ENCODE measurements at places on chromosomes 5 and 9.

DNA sequence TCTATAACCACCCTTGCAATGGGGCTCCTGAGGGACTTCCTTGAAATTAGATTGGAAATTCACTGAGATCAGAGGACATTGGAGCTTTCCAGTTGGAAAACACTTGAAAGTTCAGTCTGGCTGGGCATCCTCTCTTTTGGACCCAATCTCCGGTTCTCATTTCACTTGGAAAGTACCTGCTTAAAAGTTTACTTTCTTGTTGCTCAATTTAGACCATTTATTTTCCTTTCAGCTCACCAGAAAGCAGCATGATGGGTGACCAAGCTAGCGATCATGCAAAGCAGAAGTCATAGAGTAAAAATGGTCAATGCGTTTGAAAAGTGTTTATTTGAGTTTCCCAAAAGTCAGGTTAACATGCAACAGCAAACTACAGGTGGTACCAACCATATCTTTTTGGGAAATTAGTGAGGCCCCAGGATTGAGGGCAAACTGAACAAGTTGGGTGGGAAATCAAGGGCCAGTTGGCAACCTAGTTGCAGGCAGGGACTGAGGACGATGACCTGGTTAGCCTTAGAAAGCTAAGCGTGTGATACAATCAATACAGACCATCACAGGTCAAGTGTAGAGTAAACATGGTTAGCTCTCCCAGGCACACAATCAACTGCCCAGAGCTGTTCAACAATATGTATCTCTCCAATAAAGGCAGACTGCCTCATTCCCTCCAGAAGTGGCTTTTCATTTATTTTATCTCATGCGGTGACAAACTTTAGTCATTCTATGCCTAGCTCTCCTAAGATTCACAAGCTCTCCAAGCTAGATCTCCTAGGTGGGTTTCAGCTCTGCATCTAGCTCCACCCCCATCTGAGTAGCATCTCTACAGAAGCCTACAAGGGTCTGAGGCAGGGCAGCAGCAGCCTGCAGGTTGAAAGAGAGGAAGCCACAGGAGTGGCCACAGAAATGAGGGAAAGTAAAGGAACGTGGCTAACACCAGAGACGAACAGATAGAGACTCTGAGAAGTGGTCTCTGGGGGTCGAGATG, 136.9 kb downstream of the UGCG start:
- DNase-seq, result no peak

DNA sequence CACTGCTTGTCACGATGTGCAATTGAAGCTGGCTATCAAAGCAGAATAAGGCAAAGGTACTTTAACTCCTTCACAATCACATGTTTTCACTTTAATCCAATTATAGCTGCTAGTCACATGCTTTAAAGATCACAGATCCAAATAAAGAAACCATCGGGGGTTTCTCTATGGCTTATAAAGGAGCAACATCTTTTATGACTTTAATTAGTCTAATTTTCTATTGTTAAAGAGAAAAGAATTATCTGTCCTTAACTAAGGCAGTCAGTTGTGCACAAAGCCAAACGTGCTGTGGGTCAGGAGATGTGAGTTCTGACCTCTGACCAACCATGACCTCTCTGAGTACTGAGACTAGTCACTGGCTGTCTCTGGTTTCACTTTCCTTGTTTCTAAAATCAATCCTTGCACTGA, 561.1 kb downstream of the RAB3C start:
- no peak for DNase-seq

- DNase-seq, result no peak
Observed at GRCh38 chr5:139177809-139178588, 20.2 kb downstream of the SIL1 start.

DNA sequence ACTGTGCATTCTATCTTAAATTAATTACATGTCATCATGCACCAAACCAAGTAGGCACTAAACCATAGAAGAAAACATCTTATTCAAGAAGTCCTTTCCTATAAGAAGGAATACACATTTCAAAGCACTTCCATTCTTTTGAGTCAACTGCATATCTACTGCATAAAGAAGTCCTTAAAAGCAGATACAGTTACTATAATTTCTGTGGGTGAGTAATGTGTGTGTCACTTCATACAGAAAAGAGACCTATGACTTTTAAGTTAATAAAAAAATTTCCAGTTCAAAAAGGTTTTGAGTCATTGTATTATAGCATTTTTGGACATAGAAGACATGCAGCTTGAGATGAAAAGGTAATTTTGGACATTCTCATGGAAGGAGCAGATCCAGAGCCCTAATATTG, 125.0 kb downstream of the DTWD2 start:
- no peak for DNase-seq

DNA sequence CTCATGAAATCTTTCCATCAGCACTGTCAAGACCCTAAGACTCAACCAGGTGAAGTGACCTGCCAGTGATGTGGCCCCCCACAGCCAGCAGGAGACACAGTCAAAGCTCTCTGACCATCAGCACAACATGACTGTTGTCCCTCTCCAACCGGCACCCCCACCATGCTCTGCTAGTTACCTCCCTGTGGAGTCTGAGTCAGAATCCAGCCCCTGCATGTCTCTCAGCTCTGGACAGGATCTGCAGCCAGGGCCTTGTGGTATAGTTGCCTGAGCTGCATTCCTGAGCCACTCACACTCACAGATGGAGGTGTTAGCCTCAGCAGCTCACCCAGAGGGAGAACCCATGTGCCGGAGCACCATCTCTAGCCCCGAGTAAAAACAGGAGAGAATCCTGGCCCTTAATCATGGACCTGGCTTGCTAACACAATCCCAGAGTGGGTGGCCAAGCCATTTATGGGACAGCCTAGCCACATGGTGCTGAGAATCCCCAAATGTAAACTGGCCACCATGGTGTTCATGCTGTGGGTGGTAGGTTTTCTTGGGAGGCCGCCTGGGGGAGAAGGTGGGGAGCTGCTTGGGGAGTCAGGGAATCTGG, 237.8 kb downstream of the PAPPA start:
- no peak for DNase-seq

DNA sequence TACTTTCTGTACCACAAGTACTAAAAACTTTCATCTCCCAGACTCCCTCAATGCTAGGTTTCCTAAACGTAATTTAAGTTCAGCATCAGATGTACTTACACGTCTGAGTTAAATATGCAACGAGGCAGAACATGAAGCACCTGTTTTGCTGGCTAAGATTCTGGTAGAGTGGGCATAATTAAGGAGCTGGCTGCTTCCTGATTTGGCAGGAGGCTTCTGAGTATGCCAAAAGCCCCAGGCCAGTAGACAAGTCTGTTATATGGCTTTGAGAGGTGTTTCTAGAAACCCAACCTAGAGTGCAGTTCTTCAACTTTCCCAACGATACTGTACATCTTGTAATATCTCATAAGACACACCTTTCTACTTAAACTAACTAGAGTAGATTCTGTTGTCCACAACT, 13.6 kb downstream of the TICAM2 start:
- DNase-seq, result no peak
